ENCODE measurements at places on chromosomes 5 and 9.

GRCh38 chr9:90640361-90640760 is 2.3 kb downstream of the DIRAS2 start:
- no peak for DNase-seq

GRCh38 chr9:7097040-7097715 is 339.4 kb downstream of the KDM4C start:
- DNase-seq = no peak

DNA sequence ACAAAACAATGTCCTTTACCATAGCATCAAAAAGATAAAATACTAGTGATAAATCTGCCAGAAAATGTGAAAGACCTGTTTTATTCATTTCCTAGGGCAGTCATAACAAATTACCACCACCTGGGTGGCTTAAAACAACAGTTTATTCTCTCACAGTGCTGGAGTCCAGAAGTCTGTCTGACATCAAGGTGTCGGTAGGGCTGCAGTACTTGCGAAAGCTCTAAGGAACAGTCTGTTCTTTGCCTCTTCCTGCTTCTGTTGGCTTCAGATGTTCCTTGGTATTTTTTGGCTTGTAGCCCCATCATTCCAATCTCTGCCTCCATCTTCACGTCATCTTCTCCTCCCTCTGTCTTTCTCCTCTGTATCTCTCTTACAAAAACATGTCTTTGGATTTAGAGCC is 51.0 kb downstream of the PTPDC1 start:
- no peak for DNase-seq

DNA sequence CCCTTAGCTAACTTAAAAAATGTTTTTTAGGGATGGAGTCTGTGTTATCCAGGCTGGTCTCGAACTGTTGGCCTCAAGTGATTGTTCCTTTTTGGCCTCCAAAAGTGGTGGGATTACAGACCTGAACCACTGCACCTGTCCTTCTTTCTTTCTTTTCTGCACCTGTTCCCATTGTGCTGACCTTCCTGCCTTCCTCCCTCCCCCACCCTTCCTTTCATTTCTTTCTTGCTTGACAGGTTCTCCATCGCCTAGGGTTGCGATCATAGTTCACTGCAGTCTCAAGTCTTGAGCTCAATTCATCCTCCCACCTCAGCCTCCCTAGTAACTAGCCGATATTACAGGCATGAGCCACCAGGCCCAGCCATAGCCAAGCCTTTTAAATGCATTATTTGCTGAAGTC is 20.6 kb downstream of the JMY start:
- no peak for DNase-seq

DNA sequence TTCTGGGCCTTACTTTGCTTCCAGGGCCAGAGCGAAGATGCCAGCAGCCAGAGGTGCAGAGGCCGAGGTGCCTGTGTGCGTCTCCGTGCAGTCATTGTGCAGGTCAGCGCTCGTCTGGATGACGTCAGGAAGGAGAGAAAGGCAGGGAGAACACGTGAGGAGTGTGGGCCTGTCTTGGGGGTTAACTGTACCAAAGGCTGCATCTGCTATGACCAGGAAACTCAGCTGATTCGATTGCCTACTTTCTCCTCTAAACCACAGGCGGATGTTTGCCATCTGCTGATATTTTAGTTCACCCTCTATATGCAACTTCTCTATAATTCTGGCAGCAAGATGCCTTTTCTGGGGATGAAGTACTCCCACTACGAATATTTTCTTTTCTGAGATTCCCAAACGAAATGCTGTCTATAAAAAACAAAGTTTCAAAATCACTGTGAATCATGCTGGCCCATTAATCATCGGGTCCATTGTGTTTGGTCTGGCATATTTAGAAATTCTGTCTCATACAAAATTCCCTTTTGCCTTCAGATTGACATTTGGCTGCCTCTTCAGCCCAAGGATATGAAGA is 24.8 kb downstream of the PCSK1 start:
- DNase-seq = no peak

GRCh38 chr5:67208403-67208802 is 11.8 kb upstream of the CD180 start:
- no peak for DNase-seq

DNA sequence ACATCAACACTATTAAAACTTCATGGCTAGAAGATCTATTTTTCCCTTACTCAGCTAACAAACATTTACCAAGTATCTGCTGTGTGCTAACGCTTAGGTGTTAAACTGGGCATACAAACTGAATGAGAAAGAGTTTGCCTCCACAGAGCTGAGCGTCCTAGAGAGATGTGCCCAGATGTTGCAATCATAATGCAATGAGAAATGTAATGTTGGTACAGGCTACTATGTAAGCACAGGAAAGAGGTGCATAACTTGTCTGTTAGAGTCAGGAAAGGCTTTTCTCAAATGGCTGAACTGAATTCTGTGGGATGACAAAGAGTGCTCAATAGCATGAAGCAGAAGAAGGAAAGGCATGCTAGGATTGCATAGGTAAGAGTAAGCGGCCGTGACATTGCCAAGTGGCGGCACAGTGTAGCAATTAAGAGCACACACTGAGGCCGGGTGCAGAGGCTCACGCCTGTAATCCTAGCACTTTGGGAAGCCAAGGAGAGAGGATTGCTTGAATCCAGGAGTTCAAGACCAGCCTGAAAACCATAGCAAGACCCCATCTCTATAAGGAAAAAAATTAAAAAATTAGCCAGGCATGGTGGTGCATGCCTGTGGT is 137.8 kb downstream of the MEF2C start:
- DNase-seq = no peak

DNA sequence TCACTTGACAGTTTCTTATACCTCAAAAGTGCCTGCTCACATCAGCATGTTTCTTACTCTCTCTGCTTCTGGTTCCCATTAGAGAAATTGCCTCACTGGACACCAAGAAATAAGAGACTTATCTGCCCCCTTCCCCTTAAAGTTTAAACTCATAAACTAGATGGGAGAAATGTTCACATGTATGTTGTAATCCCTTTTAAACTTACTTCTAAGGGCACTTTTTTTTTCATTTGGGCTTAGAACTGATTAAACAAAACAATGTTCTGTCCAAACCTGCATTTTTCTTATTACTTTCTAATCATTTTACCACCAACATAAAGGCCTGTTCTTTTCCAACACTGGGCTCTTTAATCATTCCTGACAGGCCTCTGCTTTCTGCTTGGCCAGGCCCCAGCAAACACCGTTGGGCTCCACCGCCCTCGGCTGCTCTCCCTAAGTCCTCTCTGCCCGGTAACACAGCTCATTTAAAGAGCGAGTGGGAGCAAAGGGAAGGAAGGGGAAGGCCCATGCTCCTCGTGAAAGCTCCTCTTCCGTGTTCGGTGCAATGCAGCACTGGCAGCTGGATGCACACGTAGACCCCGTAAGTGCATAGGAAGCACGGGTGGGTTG is 53.4 kb downstream of the ROR2 start:
- DNase-seq = no peak
